ENCODE measurements at places on chromosomes 12 and 14. TPM values are rescaled to one million over a fixed set of nuclear protein-coding genes. Genes with fewer than 3 reads are reported as not detected.

DNA sequence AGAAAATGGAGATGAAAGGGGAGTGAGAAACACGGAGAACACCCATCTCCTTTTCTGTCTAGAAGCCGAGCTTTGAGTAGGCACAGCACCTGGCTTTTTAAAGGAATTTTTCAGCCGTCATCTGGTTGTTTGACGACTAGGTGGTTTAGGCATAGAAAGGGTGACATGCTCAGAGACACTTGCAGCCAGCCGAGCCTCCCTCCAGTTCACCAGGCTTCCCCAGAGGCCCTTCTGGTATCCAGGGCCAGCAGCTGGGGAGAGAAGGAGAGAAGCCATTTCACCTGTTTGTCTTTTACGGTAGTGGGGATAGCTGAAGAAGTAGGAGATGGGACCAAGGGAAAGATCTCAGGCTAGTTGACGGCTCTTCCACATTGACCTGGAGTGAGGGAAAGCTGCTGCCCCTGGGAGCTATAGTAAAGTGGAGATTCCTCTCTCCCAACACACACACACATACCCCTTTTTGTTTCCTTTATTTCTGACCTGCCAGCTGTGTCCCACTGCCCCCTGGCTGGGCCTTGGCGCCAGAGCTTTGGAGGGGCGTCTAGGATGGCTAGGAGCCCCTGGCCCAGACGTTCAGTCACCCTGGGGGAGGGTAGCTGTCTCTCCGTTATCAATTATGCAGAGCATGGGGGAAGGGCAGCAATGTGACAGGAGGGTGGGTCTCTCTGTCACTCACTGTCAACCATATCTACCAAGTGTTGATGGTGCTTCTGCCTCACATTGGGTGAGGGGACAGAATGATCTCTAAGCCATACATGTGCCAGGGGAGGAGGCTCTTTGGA lies 5.5 kb downstream of the MAP3K12 start:
- no peaks in the 10 kb centered on the region for H3K36me3 ChIP-seq
- no peaks in the 10 kb centered on the region for H3K27me3 ChIP-seq
- DNase-seq = no peak
- H3K4me1 ChIP-seq = peaks cover 23% of the 10 kb centered on the region

- no peak for DNase-seq
- H3K27ac ChIP-seq = no peak overlapping the region
- no peak overlapping the region for H3K4me3 ChIP-seq
- H3K4me1 ChIP-seq = no peaks in the 10 kb centered on the region
- no peaks in the 10 kb centered on the region for H3K36me3 ChIP-seq
These were observed 125.5 kb downstream of the LMNTD1 start for GRCh38 chr12:25427337-25428249.

DNA sequence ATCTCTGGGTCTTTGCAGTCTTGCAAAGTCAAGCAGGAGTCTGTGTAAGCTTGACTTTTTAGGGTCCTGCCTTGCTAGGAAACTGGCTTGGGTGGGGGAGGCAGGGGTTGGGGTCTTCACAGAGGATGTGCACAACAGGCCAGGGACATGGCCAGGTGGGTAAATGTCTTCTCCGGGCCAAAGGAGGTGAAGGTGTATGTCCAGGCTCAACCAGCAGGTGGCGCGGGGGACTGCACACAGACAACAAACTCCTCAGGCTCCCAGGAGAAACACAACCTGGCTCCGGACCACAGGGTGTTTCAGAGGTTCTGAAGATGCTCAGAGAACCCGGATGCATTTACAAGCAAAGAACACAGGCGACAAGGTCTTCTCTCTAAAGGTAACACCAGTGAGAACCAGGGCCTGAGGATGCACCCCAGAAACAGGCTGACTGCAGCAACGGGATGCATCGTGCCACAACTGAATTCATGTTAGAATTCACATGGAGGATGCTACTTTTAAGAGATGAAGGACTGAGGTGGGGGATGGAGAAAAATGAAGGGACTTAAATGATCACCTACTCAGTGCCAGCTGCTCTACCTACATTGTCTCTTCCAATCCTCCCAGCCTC lies 56.0 kb downstream of the PLEKHG3 start:
- H3K4me1 ChIP-seq = peaks cover 13% of the 10 kb centered on the region
- no peak overlapping the region for H3K4me3 ChIP-seq
- no peaks in the 10 kb centered on the region for H3K36me3 ChIP-seq
- no peaks in the 10 kb centered on the region for H3K27me3 ChIP-seq
- DNase-seq = no peak

- no peak overlapping the region for H3K4me3 ChIP-seq
- no peaks in the 10 kb centered on the region for H3K36me3 ChIP-seq
- peaks cover 3% of the 10 kb centered on the region for H3K4me1 ChIP-seq
- peak; percentile 41 for DNase-seq
- no peak overlapping the region for H3K27ac ChIP-seq
These were observed 21.1 kb upstream of the KCNA5 start for GRCh38 chr12:5022465-5023061.

DNA sequence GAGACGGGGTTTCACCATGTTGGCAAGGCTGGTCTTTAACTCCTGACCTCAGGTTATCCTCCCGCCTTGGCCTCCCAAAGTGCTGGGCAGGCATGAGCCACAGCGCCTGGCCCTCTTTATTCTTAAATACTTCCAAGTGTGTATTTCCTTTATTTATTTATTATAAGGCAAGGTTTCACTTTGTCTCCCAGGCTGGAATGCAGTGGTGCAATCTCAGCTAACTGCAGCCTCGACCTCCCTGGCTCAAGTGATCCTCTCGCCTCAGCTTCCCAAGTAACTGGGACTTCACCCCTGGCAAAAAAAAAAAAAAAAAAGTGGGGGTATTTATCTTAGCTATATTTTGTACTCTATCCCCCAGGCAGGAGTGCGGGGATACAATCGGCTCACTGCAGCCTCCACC lies 6.8 kb downstream of the FAM216A start:
- H3K27me3 ChIP-seq = no peaks in the 10 kb centered on the region
- no peaks in the 10 kb centered on the region for H3K4me1 ChIP-seq
- H3K27ac ChIP-seq = no peak overlapping the region
- no peak for DNase-seq
- H3K4me3 ChIP-seq = no peak overlapping the region
- H3K36me3 ChIP-seq = peaks cover 2% of the 10 kb centered on the region

ANO4 gene
- polyA plus RNA-seq = 0.10 TPM

FAM186B gene
- polyA plus RNA-seq = 0.31 TPM

DNA sequence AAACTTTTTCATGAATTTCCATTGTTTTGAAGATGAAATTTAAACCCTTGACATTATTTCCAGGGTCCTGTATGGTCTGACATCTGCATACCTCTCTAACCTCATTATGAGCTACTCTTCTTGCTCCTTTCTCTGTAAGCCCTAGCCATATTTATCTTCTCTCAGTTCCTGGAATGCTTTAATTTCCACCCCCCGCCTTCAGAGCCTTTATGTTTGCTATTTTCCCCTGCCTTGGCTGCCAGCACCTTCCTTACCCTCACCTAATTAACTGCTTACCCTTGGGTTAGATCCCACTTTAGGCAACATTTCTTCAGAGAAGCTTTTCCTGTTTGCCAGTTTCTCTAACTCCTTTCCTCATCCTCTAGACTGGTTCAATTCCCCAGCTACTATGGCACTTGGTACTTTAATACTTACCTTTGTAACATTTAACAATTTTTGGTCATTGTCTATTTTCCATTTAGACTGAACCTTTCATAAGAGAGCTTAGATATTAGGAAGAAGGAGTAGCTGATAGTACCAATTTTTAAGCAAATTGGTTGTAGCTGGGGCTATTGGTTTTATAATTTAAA lies 6.0 kb downstream of the STYX start:
- no peaks in the 10 kb centered on the region for H3K27me3 ChIP-seq
- no peak overlapping the region for H3K27ac ChIP-seq
- DNase-seq = peak; percentile 16
- peaks cover 9% of the 10 kb centered on the region for H3K36me3 ChIP-seq

MYF6 gene
- polyA plus RNA-seq = not detected

PTPRO gene
- polyA plus RNA-seq = 2.7 TPM

DNAH10 gene
- 2.4 TPM for polyA plus RNA-seq

- DNase-seq = no peak
- H3K27ac ChIP-seq = no peak overlapping the region
- no peaks in the 10 kb centered on the region for H3K27me3 ChIP-seq
- H3K36me3 ChIP-seq = no peaks in the 10 kb centered on the region
- H3K4me3 ChIP-seq = no peak overlapping the region
These were observed 535.2 kb downstream of the BCL11B start for GRCh38 chr14:98736701-98737338.

MYO1H gene
- 0.06 TPM for polyA plus RNA-seq

- no peaks in the 10 kb centered on the region for H3K27me3 ChIP-seq
- peaks cover 2% of the 10 kb centered on the region for H3K4me1 ChIP-seq
- no peaks in the 10 kb centered on the region for H3K36me3 ChIP-seq
- H3K27ac ChIP-seq = no peak overlapping the region
- no peak overlapping the region for H3K4me3 ChIP-seq
- DNase-seq = no peak
These were observed 26.1 kb upstream of the FOXN3 start for GRCh38 chr14:89443042-89443629.

- no peak overlapping the region for H3K4me3 ChIP-seq
- no peaks in the 10 kb centered on the region for H3K27me3 ChIP-seq
- no peak for DNase-seq
- H3K36me3 ChIP-seq = peaks cover 15% of the 10 kb centered on the region
These were observed 64.7 kb downstream of the VEZT start for GRCh38 chr12:95282266-95282665.

- DNase-seq = peak; percentile 97
- no peaks in the 10 kb centered on the region for H3K27me3 ChIP-seq
- H3K4me3 ChIP-seq = no peak overlapping the region
- H3K27ac ChIP-seq = peak overlapping the region; percentile 39
- H3K36me3 ChIP-seq = no peaks in the 10 kb centered on the region
- peaks cover 58% of the 10 kb centered on the region for H3K4me1 ChIP-seq
These were observed 91.1 kb downstream of the IRF2BPL start for GRCh38 chr14:76937181-76938091.

FOXN4 gene
- 0.06 TPM for polyA plus RNA-seq

DNA sequence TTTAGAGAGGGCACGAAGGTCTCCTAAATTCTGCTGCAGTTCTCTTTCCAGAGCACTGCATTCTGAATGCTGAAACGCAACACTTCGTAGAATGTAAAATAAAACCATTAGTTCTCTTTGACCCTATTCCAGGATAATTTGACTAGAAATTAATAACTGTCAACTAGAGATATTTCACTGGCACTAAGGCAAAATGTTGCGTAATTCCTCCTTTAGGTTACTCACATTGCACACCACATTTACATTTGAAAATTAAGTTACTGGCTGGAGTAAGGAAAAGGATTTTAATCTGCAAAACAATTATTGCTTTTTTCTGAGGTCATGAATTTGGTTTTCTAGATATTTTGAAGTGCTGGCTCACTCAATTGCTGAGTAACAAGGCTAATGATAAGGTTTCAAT lies 58.0 kb upstream of the TRHDE start:
- no peaks in the 10 kb centered on the region for H3K4me1 ChIP-seq
- H3K27ac ChIP-seq = no peak overlapping the region
- no peak overlapping the region for H3K4me3 ChIP-seq
- DNase-seq = peak; percentile 72

Measured in lung (tissue), 17 donors.